ENCODE measurements at places on chromosomes 12 and 14.

GRCh38 chr12:26971963-26972362, 33.7 kb downstream of the FGFR1OP2 start:
- peak; percentile 48 for DNase-seq

- DNase-seq: no peak
Measured at GRCh38 chr14:79438696-79439342, 772.5 kb downstream of the DIO2 start.

GRCh38 chr12:38664661-38665269, 240.6 kb downstream of the CPNE8 start:
- no peak for DNase-seq

DNA sequence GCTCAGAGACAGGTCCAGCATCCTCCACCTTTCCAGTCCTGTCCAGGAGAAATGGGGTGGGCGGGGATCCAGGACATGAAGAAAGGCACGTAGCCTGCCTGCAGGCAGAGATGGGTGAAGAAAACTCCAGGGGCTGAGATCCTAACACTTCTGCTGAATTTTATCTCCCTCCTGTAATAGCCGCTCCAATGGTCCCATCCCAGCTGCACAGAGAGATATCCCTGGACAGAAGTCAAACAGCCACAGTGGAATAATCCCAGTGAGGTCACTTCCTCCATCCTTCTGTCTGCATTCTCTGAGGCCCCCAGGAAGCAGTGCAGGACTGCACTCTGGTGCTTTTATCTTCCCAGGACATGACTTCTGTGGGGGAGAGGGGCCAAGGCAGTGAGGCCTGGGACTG, 26.3 kb downstream of the KRT18 start:
- no peak for DNase-seq

- no peak for DNase-seq
Measured at GRCh38 chr14:61877035-61877390, 114.8 kb downstream of the SNAPC1 start.

GRCh38 chr14:64439141-64439540, 26.2 kb upstream of the AKAP5 start:
- no peak for DNase-seq

DNA sequence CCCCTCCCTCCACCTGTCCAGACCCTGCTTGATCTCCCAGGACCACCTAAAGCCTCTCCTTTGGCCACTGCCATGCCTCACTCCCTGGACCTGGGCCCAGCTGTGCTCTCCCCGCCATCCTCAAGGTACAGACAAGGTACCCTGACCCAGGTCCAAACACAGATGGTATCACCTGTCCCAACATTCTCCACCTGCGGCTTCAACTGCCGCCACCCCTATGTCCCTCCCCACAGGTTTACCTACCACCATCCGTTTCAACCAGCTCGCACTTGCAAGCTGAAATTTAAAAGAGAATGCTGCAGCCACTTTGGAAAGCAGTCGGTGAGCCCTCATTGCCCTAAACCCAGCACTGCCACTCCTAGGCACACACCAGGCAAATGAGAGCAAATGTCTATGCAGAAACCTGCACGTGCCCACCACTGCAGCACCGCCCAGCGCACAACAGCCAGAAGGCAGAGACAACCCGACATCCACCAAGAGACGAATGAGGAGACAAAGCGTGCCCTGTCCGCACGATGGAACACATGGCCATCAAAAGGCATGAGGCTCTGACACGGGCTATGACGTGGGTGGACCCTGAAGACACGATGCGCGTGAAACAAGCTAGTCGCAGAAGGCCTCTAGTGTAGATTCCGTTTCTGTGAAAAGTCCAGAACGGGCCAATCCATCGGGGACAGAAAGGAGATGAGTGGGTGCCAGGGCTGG, 71.0 kb downstream of the RFLNA start:
- DNase-seq: no peak

- no peak for DNase-seq
Measured at GRCh38 chr14:37403626-37404025, 191.4 kb downstream of the FOXA1 start.

DNA sequence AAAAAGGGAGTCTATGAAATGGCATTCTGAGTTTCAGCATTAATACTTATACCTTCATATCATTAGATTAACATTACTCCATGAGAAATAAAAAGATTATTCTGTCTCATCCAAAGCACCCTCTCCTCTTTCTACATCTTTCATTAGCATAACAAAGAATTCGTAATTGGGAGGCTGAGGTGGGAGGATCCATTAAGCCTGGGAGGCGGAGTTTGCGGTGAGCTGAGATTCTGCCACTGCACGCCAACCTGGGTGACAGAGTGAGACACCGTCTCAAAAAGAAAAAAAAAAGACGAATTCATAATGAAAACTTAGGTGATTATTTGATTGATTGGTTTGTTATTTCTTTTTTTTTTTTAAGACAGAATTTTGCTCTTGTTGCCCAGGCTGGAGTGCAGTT, 1.8 kb upstream of the CDK17 start:
- DNase-seq: no peak

DNA sequence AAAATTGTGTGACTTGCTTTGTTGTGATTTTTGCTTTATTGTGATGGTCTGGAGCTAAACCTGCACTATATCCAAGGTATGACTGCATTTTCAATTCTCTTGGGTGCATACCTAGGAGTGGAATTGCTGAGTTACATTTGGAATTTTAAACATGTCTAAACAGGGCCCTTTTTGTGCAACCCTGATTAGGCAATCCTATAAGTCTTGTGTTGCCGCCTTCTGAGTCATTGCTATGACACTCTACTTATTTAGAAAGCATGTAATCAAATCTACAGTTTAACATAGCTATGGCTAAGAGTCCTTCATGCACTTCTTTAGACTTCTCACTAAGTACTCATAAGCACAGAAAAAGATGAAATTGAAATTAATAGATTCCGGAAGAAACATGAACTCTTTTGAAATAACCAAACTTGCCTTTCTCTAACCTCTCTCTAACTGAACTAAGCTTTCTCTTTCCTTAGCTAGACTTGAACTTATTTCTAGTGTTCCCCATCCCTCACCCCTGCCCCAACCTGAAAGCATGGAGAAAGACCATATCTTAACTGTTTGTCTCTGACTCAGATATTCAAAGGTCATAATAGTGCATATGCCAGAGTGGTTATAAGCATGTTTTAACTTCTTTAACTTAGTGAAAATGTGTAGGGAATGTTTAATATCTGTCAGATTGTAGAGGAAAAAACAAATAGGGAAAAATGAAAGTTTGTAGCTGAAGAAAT, 203.0 kb downstream of the SNAPC1 start:
- DNase-seq: no peak

DNA sequence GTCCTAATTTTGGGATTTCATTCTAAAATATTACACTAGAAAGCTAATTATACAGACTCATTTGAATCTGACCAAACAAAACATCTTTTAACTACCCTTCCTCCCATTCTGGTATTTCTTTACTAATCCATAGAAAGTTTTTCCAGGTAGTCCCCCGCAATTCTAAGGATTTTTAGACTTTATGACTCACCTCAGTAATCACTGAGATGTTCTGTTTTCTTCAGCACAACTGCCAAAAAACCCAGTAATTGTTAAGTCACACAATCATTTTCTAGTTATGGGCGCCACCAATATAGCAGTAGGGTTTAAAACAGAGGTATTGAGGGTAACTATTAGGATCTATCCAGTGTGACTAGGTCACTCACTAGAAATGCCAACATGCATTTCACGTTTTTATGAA, 1.6 kb upstream of the ARID4A start:
- no peak for DNase-seq

- DNase-seq: no peak
Measured at GRCh38 chr12:93563807-93564538, 8.5 kb upstream of the SOCS2 start.

Data from stimulated activated CD4-positive, alpha-beta T cell treated with anti-CD3 and anti-CD28 coated beads, TNF-alpha, amount 100 ng/mL, for 48 hours (primary cell).